Fibroblast of the aortic adventitia (primary cell): ENCODE measurements at places on chromosomes 3 and 15. TPM values are rescaled to one million over a fixed set of nuclear protein-coding genes. Genes with fewer than 3 reads are reported as not detected.

TEX9 gene
- 8.3 and 12.5 TPM in 2 replicates for total RNA-seq

DOCK3 gene
- 0.36 and 0.41 TPM in 2 replicates for total RNA-seq

TLR9 gene
- not detected in 2 replicates for total RNA-seq

ITIH1 gene
- 1.3 TPM in 1 of 2 replicates, not detected in the other for total RNA-seq
